ENCODE measurements at places on chromosomes 7 and 10.

- no peak for DNase-seq
Measured at GRCh38 chr10:121702351-121703320, 104.4 kb upstream of the FGFR2 start.

DNA sequence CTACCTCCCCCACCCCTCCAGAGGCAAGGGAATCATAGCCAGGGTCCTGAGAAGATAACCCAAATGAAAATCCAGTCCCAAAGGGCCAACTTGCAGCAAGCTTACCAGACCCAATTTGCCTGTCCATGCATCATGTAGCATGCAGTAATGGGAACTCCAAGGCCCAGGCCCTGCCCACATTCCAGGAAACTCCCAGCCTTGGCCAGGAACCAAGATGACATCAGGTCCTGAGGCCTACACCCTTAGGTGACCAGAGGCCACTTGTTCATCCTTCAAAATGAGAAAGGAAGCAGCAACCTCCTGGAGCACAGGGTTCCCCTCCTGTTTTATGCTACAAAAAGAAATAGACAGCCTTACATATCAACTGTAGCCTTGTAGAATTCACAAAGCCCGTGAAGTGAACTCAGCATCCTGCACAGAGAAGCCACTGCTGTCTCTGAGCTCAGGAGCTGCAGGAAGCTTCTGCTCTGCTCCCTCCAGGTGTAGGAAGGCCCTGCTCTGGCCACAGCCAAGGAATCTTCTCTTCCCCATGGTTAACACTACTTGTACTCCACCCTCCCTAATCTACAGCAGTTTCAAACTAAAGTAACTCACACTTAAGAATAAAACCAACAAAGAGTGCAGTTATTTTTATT lies 30.3 kb upstream of the GRB10 start:
- no peak for DNase-seq

- no peak for DNase-seq
Measured at GRCh38 chr10:24434961-24435360, 226.0 kb downstream of the KIAA1217 start.

DNA sequence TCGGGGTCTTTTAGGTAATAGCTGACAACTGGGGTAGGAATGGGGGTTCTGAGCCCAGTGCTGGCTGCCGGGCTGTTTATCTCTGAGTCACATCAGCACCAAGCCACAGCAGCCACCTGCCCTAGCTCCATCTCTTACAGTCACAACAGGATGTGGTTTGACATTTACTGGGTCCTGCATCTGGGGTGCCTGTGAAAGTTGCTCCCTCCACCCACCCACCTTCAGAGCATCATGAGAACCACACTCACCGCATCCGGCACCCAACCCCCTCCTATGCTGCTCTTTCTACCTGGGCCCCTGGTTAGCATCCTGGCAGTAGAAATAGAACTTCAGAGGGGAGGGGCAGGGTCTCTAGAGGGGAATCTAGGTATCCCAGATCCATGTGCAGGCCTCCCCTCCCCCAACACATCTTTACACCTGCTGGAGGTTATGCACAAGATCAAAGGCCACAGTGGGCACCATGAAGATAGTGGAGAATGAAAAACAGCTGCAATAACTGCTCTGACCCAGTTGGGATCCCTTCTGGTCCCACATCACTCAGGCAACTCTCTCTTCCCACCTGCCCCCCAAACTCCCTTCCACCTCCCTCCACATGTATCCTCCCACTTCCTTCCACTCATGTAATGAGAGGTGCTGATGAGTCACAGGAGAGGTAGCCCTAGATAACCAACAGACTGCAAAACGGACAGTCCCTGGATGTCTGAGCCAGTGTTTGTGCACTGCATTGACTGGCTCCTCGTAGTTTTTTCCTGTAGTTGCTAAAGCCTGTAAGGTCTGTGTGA lies 38.2 kb downstream of the PRSS2 start:
- peak; percentile 100 for DNase-seq

DNA sequence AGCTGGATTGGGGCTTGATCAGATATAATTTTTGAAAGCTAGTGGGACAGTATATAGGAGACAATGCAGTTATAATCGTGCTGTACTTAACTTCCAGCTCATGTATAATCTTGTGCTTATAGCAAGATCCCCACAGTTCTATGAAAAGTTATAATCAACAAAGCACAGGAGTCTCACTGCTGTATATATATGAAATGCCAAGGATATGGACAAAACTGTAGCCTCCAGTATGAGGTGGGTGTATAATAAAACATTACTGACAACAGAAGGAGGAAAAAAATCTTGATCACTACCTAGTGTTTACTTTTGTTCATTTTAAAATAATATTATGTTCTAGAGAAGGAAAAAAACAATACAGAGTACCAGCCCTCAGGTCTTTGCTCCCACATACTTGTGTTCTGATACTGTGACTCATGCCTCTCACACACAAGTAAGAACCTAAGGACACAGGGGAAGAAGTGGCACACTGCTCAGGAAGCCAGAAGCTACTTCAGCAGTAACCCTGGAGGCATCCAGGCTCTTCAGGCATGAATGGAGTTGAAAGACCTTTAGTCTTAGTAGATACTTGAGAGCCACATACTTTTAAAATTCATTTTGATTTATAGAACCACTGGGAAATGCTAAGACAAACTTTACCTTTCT lies 265.7 kb upstream of the IMMP2L start:
- no peak for DNase-seq

DNA sequence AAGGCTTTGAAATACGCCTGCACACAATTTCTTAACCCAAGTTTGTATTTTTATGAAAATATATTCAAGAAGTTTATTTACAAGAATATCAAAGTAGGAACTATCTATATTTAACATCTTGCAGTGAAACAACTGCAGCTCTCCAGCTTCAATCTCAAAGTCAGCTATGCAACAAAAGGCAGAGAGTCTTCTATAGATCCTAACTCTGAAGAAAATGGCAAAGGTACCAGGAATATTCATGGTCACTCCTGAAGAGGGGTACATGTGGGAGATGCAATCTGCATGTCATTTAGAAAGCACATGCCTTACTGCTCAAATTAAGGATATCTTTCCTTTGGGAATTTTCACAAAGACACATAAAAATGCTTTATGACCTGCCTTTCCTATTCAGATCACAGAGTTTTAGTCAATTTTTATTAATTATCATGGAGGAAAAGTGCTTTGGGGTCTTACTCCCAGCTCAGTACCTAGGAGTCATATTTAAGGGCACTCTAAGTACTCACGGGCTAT lies 1.5 kb downstream of the ANK3 start:
- DNase-seq, result no peak

- no peak for DNase-seq
Measured at GRCh38 chr7:123242467-123243092, 42.8 kb upstream of the SLC13A1 start.

DNA sequence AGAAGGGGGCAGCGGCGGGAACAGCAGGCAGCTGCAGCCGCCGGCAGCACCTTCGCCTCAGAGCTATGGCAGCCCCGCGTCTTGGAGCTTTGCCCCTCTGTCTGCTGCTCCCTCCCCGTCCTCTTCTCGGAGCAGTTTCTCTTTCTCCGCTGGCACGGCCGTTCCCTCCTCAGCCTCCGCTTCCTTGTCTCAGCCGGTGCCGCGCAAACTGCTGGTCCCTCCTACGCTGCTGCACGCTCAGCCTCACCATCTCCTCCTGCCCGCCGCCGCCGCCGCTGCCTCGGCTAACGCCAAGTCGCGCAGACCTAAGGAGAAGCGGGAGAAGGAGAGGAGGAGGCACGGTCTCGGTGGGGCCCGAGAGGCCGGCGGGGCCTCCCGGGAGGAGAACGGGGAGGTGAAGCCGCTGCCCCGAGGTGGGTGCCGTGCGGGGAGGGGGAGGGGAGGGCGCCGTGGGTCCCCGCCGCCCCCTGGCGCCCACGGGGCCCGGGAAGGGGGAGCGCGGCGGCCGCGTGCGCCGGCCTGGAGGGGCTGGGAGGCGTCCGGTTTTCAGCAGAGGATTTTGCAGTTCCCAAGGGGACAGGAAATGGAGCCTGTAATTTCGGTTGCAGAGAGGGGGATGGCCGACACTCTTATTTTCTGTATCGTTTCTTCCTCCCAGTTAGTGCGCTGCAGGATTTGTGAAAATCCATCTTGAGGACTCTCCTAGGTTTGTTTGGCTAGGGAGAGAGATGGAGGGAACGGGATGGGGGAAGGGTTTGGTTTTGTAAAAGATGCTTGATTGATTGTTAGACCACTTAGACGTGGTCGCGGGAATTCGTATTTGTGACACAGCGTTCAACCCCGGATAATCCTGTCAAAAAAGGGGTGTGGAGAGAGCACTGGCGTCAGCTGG lies 630 bp downstream of the RSBN1L start:
- peak; percentile 41 for DNase-seq

DNA sequence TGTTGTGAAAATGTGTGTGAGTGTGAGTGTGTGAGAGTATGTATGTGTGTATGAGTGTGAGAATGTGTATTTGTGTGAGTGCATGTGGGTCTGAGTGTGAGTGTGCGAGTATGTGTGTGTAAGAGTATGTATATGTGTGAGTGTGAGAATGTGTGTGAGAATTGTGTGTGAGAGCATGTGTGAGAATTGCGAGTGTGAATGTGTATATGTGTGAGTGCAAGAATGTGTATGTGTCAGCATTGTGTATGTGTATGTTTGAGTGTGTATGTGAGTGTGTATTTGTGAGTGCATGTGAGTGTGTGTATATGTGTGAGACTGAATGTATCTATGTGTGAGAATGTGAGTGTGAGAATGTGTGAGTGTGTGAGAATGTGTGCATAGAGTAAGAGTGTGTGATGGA lies 72.0 kb upstream of the PCBD1 start:
- DNase-seq, result no peak

- DNase-seq, result no peak
Measured at GRCh38 chr10:35262436-35262835, 73.9 kb upstream of the CCNY start.

DNA sequence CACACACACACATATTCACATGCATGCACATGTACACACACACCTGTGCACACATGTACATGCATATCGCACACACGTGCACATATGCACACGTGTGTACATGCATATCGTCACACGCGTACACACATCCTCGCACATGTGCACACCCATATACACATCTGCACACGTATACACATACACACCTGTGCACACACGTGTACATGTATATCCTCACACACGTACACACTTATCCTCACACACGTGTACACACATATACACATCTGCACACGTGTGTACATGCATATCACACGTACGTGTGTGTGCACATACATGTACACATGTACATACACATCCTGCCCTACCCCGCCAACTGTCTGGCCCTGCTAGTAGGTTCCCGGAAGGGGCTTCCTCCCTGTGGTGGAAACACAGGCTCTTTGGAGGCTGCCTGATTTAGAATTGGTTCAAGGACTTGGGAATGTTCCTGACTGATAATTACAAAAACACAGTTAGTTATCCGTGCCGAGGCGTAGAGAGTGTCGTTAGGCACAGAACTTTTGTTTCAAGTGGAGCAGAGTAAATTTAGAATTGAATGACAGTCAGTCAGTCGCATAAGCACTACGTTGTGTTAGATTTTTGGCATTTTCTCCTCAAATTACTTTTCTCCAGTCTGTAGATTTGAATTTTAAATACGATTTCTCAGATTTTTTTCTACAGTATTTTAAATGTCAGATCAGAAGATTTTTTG lies 18.5 kb upstream of the PRKAR1B start:
- no peak for DNase-seq

DNA sequence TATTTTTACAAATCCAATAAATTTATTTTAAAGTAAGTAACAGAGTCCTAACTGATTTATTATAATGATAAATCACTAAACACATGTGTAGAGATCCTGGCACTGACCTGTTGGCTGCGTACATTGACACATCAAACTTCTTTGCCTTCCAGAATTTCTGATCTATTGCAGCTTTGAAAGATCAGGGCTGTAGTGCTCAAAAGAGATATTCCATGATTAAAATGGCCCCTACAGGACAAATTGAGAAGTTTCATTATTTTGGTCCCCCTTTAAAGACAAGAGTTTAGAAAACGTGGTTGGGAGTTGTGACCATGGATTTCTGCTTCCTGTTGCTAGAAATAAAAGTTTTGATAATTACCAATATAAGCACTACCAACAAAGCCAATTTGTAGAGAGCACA lies 87.7 kb upstream of the PDK4 start:
- DNase-seq, result no peak

DNA sequence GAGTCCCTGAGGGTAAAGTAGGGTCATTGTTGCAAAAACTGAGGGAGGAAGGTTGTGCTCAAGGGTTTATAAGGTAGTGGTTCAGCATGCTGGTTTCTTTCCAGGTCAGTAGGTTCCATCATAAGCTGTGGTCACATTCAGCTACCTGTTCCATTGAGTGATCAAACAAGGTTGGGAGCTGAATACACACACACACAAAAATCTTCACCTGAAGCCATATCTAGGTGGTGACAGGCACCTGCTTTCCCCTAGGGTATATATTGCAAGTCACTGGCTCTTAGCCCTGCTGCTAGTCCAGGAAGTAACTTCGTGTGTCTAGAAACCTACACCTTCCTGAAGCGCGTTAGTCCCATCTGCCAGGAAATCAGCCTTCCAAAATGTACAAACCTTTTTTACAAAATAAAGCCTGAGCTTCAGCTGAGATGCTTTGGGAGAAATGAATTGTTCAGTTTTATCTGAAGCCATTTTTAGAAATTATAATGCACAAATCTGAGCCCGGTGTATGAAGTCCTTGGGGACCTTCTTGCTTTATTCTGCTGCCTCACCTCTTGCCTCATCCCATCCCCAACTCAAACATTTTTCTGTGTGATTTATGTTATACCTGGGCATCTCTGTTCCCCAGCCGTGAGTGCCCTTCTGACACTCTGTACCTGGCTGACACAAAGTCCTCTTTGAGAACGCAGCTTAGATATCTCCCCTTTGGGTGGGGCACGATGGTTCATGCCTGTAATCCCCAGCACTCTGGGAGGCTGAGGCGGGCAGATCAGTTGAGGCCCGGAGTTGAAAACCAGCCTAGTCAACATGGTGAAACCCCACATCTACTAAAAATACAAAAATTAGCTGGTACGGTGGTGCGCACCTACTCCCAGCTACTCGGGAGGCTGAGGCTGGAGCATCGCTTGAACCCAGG lies 10.6 kb upstream of the LAMTOR4 start:
- DNase-seq, result no peak

DNA sequence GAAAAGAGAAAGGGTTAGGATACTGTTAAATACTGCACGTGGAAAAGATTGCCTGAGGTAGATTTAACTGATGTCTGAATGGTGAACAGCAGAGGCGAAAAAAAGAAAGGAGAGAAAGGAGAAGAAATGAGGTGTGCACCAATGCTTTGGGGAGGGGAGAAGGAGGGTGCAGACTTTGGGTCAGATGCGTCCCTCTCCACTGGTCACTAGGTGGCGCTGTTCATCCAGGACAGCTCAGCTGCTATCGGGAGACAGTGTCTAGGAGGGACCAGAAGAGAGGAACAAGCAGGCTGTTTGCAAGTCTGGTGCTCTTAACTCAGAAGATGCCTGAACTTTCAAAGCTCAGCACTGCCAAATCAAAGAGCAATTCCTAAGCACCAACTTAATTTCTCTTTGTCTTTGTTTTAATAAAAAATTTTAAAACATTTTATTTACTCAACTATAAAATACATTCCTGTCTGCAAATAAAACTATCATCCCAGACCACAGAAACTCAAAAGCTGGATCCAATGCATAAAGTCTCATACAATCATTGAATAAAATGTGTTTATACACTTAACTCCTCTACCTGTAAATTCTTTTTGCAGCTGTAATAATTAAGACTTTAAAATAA lies 83.9 kb upstream of the PDLIM1 start:
- DNase-seq, result peak; percentile 29

Measured in CD4-positive, alpha-beta T cell treated with Interleukin-4 for 4 hours (primary cell).